ENCODE measurements at places on chromosomes 13 and 19. TPM values are rescaled to one million over a fixed set of nuclear protein-coding genes. Genes with fewer than 3 reads are reported as not detected.

THSD1 gene
- total RNA-seq, result 6.3 TPM

GRCh38 chr13:42728507-42729180, 52.7 kb upstream of the FAM216B start:
- peak overlapping the region; percentile 42 for H3K4me3 ChIP-seq
- DNase-seq, result peak; percentile 45
- H3K27ac ChIP-seq, result peak overlapping the region; percentile 4
- peaks cover 5% of the 10 kb centered on the region for H3K36me3 ChIP-seq
- H3K27me3 ChIP-seq, result peaks cover 3% of the 10 kb centered on the region

CLEC17A gene
- not detected for total RNA-seq

DNA sequence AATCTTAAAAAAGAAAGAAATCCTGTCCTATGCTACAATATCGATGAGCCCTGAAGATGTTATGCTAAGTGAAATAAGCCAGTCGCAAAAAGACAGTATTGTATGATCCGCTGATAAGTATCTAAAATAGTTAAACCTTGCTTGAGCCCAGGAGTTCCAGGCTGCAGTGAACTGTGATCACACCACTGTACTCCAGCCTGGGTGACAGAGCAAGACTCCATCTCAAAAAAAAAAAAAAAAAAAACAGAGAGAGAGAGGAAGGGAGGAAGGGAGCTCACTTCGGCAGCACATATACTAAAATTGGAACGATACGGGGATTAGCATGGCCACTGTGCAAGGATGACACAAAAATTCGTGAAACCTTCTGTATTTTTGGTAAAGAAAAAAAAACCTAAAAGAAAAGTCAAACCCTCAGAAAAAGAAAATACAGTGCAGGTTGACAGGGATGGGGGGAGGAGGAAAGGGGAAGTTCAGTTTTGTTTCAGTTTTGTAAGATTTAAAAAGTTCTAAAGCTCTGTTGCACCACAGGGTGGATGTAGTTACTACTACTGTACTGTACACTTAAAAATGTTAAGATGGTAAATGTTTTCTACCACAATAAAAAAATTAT, 8.4 kb downstream of the CLASRP start:
- H3K27me3 ChIP-seq, result no peaks in the 10 kb centered on the region
- no peak overlapping the region for H3K4me3 ChIP-seq
- peaks cover 9% of the 10 kb centered on the region for H3K36me3 ChIP-seq
- no peak for DNase-seq

HIPK4 gene
- total RNA-seq, result not detected

- no peak for DNase-seq
- peaks cover 5% of the 10 kb centered on the region for H3K36me3 ChIP-seq
- peak overlapping the region; percentile 79 for H3K4me3 ChIP-seq
- H3K27ac ChIP-seq, result no peak overlapping the region
- peaks cover 59% of the 10 kb centered on the region for H3K27me3 ChIP-seq
Measured at GRCh38 chr13:99984461-99985240, 3.1 kb downstream of the ZIC2 start.

KIR2DL1 gene
- not detected for total RNA-seq

CEBPA gene
- 0.21 TPM for total RNA-seq

Measured in HFFc6 (cell line).